H1 (cell line): ENCODE measurements at places on chromosomes 3 and 15.

GRCh38 chr3:192917404-192918274, at the start of gene MB21D2:
Gene MB21D2 (minus strand): TSS chr3:192917856. CDS start chr3:192917840, 16 bp downstream.
- peak; percentile 69 for DNase-seq

DNA sequence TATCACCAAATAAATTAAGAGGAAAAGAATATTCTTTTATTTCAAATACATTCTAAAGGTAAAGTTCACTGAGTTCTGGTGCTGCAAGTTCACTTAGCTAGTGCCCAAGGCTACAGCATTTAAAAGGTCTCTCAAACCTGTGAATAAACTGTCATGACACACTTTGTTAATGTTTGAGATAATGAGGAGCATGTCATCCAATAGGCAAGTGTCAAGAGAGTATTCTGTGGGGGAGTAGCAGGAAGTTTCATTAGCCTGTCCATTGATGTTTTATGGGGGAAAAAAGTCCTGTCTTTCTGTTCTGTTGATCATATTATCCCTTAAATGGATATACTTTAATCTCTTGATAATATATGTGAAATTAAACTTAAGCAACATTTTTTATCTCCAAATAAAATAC, 4.0 kb downstream of the SPESP1 start:
- DNase-seq: no peak

- DNase-seq: no peak
Measured at GRCh38 chr3:12837295-12837986, 3.9 kb downstream of the RPL32 start.

DNA sequence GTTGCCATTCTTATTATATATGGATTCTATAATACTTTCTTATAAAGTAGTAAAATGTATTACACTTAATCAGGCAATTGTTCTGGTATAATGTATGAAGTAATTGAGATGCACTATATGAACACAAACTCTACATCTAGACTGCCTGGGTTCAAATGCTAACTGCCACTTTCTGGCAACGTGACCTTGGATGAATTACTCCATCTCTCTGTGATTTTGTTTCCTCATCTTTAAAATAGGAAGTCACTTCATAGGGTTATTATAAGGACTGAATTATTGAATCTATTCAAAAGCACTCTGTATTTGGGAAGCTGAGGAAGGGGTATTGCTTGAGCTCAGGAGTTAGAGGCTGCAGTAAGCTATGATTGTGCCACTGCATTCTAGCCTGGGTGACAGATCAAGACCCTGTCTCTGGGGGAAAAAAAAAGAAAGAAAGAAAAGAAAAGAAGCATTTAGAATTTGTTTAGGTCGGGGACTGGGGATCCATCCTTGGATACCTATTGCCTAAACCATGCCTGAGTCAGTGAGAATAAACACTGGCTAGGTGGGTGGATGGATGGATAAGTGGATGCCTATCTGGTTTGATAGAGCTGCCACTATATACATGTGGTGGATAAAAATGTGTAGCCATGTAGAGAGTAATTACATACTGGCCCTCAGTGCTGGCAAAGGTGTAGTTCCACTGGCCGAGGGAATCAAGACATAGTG, 2.5 kb downstream of the TM4SF1 start:
- no peak for DNase-seq

- no peak for DNase-seq
Measured at GRCh38 chr3:188077160-188077799, 76.7 kb upstream of the LPP start.
